ENCODE measurements at places on chromosomes 4 and X.

DNA sequence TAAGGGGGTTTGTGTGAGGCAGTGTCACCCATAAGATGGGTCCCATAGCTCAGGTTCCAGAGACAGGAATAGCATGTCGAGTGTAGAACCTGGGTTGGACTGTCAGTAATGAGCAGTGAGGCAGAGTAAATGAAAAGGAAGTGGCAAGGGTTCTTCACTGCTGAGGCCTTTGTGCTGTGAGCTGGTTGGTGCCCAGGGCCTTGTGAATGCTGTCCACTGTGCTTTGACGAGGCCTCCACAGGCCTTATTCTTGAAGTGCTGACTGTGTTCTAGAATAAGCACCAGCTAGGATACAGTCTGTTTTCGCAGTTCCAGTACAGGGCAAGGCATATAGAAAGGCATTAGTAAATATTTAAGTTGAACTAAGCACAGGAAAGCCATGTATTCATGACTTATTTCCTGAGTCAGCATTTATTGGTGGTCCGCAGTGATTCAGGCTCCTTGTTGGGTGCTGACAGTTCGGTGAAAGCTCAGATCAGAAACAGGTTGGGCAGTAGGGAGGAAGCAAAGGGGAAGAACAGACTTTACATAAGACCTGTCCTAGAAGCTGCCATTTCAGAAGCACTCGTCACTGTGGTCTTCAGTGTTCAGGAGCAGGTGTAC lies 25.6 kb upstream of the TADA2B start:
- no peak for DNase-seq

DNA sequence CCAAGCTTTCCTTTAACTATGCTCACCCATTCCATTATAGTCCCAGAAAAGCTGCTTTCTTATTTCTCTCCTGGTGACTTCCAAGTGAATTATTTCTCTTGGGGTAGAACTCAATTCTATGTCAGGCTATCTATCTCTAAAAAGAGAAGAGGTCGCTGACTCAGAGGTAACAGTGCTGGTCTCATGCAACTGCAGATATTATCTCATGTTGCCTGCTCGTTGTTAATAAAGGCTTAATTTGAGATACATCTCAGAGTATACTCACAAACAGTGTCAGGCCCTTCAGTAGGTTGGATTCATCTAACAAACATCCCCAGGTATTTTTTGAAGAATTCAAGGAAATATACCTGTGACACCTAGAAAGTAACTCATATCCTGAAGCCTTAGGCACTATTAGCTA lies 2.7 kb downstream of the TMEM154 start:
- no peak for DNase-seq

GRCh38 chr4:102543030-102543928 lies 42.1 kb downstream of the NFKB1 start:
- DNase-seq: no peak

DNA sequence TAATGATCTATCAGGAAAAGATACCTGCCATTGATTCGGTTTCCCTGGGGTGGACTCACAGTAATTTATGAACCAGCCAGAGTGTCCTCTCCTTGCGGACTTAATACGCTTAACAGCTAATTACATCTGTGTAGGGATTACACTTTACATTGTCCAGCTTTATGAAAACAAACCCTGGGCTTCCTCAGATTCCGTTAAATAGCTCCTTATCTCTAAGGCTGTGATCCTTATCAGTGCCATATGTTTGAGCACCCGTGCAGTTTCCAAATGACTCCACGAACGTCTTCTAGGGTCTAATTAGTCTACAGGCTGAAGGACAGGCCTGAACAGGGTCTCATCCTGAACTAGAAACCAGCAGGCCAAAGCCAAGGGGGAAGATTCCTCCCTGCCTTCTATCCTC lies 56.9 kb downstream of the KDR start:
- DNase-seq: no peak

DNA sequence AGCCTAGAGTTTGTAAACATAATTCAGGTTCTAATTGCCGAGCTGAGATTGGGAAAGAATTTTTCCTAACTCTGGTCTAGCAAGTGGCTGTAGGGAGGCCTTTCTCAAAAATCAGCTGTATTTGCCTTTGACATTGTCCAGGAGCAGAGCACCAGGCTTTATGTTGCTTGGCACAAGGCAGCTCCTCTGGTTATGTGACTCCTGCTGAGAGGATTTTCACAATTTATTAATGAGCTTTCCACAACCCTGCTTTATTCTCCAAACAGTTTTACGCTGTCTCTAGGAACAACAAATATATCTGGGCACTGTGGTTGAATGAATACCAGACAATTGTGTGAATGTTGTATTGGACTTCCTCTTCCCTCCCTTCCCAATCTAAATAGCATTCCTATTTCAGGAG lies 14.9 kb downstream of the LSM6 start:
- no peak for DNase-seq

DNA sequence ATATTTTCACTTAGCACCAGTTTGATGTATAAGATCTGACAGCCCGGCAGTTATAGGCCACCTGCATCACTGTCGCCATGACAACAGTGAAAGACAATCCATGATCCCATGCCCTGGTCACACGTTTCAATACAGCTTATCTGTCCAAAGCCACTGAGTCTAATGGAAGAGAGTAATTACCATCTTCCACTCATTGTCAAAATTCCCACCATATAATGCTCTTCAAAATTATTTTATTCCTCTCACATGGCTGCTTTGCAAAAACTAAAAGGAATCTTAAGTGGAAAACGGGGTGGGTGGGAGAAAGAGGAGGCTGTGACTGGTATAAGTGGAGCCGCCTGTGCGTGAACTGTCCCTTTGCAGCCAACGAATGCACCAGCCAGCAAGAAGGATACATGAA lies 44.2 kb downstream of the MAML3 start:
- DNase-seq: no peak

DNA sequence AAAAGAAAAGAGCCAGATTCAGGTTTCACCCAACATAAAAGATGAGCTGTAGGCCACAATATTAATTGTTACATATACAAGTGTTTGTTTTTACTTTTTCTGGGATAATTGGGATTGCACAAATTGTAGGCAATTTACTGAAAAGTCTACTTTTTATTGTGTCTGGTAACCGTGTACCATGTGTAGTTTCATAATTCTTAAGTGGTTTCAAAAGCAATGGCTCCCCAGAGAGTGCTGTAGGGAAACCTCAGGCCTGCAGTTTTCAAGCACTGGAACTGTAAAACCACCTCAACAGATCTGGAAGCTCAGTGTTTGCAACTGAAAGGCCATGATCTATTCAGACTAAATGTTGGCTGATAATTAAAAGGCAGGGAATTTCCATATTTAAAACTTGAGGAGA lies 53.9 kb upstream of the MMAA start:
- DNase-seq: no peak

- no peak for DNase-seq
Observed at GRCh38 chr4:92814677-92815076, 510.9 kb downstream of the GRID2 start.

GRCh38 chr4:54402880-54403480 lies 173.9 kb downstream of the PDGFRA start:
- no peak for DNase-seq

GRCh38 chr4:154739111-154739510 lies 4.7 kb upstream of the LRAT start:
- no peak for DNase-seq

DNA sequence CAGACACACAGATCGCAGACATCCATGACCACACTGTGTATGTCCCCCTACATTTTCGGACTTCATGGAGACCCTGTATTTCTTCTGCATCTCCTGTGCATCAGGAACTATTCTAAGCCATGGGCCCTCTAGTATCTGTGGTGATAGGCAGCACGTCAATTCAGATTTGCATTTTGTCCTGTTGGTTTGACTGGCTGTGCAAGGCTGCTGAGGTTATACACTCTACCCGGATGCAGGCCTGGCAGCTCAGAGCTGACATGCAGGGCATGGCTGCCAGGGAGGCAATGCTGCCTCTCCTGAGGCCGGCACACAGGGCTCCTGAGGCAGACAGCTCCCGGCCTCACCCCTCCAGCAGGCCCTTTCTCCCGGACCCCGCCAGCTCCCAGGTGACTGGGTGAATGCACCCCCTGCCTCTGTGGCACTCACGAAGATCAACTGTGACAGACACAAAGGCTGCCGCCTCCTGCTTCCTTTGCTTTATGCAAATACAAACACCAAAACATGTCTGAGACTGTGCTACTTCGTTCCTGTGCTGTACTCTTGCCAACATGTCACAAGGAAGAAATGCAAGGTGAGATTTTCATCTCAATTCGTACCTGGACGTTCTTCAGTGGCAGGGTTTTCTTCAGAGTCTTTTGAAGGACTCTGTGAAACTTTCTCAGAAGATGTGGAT lies 51.0 kb downstream of the NSG1 start:
- no peak for DNase-seq

GRCh38 chr4:53858744-53859143 lies 205.7 kb downstream of the CHIC2 start:
- DNase-seq: no peak

- no peak for DNase-seq
Observed at GRCh38 chrX:72297953-72298730, 7.6 kb downstream of the CITED1 start.

- no peak for DNase-seq
Observed at GRCh38 chr4:138999666-139000065, 15.9 kb upstream of the NOCT start.

- no peak for DNase-seq
Observed at GRCh38 chr4:169956091-169956843, 69.9 kb downstream of the MFAP3L start.

DNA sequence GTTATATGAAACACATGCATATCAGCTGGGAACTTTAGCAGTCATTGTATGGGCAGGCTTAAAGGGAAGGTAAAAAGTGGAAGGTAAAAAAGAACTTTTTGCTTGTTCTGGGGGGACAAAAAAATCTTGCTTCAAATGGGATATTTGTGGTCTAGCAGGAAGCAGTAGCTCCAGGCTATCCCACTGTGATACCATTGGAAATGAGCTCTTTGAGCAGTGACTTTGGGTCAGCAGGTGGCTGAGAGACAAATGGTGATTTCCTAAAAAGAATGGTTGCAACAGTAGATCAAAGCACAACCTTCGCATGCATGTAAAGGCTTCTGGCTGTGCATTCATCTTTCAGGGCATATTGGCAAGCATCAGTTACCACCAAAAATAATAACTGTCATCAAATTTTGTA lies 106.2 kb downstream of the RS1 start:
- no peak for DNase-seq

DNA sequence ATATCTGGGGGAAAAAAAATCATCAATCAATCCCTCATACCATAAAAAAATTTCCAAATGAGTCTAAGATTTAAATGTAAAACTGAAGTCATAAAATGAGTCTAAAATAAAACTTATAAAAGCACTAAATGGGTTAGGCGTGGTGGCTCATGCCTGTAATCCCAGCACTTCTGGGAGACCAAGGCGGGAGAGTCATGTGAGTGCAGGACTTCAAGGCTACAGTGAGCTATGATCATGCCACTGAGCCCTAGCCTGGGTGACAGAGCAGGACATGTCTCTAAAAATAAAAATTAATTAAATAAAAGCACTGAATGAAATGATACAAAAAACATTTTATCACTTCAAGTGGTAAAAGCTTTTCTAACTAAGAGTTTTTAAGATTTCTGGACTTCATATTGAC lies 83.3 kb downstream of the LRBA start:
- no peak for DNase-seq

DNA sequence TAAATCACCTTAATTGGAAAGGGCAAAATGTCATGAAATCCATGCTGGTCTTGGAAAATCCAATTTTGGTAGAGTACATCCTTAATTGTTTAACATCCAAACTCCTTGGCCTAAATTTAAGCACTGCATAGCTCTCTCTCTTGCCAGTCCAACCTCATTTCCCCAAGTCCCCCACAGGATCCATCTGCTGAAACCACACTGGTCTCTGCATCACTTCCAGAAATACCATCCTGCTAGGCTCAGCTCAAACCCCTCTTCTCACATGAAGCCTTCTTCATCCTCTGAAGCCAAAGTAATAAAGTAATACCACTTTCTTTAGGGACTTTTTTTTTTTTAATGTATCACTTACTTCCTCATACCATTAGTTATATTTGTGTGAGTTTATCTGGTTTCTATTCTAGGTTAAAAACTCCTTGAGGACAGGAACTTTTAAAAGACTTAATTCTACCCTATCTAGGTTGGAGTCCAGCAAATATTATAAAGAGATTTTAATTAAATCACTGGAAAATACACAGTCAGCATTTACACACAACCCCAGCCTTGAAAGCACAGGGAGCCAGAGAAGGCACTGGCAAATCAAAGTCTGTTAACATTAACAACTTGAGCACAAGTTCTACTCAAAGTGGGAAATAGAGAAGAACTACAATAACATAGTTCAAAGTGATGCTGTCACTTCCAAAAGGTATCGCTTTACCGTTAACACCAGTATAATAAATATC lies 16.7 kb upstream of the KLF3 start:
- DNase-seq: no peak

DNA sequence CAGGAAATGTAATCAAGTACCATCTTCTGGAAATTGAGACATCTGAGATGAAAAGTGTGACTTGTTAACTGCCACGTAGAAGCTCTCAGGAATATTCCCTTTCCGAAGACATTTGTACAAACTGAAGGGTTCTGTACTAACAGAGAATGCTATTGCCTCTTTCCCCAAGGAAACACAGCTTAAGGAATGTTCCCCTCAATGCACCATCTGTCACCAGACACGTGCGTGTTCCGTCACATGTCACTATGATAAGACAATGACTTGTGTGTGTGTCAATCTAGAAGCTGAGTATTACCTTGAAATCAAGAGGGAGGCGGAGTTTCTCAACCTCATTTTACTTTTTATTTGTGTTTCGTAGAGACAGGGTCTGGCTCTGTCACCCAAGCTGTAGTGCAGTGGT lies 58.1 kb downstream of the DHRSX start:
- no peak for DNase-seq

DNA sequence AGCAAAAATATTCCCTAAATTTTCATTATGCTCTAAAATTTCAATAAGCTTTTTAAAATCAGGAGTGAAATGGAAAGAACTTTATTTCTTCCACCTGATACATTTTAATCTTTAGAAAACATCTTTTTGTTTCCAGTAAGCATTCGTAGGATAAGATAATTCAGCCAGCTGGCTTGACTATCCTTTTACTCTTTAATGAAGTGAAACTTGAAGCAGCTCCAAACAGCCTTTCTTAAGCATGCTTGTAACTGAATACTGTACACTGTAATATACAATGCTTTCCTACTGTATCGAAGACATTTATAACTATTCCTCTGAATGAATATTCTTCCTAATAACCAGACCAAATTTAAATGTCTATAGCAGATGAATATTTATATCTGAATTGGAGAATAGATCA lies 98.8 kb downstream of the KLHL4 start:
- no peak for DNase-seq

GRCh38 chr4:54189140-54189539 lies 40.0 kb upstream of the PDGFRA start:
- no peak for DNase-seq

DNA sequence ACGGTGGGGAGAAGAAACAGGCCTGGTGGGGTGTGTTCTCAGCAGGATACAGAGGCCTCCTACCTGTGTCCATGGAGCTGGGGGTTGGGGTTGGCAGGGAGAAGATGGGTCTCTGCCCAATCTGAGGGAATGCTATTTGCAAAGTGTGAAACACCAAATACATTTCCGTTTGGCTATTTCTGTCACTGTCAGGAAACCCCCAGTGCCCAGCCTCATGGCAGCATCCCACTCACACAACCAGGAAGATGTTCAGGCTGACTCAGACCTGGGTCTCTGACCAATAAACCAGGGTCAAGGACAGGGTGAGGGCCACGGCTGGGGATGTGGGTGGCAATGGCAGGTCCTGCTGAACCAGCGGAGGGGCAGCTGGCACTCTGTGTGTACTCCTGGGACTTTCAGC lies 41.3 kb downstream of the BCOR start:
- no peak for DNase-seq

- DNase-seq: no peak
Observed at GRCh38 chrX:39996536-39996935, 101.2 kb downstream of the BCOR start.

GRCh38 chr4:185681604-185682003 lies 130.4 kb downstream of the SORBS2 start:
- DNase-seq: no peak

Data from stimulated activated CD4-positive, alpha-beta T cell treated with anti-CD3 and anti-CD28 coated beads, Interleukin-15, amount 100 ng/mL, for 48 hours (primary cell).